ENCODE measurements at places on chromosomes 16 and 17. TPM values are rescaled to one million over a fixed set of nuclear protein-coding genes. Genes with fewer than 3 reads are reported as not detected.

GRCh38 chr17:68029512-68030215, 5.9 kb upstream of the KPNA2 start:
- no peak for DNase-seq

DNA sequence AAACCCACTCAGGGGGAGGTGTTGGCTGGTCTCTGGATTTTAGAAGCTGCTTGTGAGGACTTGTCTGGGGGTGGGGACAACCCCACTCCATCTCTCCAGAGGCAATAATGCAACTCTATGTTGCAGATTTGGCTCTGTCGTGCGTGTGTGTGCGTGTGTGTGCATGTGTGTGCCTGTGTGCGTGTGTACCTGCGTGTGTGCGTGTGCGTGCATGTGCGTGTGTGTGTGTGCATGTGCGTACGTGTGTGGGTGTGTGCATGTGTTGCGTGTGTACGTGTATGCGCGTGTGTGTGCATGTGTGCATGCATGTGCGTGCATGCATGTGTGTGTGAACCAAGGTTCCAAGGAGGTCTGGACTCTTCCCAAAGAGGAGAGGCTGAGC, 120.4 kb upstream of the LHX1 start:
- DNase-seq: no peak

- DNase-seq: no peak
Observed at GRCh38 chr16:64711026-64711425, 410.8 kb downstream of the CDH11 start.

DNA sequence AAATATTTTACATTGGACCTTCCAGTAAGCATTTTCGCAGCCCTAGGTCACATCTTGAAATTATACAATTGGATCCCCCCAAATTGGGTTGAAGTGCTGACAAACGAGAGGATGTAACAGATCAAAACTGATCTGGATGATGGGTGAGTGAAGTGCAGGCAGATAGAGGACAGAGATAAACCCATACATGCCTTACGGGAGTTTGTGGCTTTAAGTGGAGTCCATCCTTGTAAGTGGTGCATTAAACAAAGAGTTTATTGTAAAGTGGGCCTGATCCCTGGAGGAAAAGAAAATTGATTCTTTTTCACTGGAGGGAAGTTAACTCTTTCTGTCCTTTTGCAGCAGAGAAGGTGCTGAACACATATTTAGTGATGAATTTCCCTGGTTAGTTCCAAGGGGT, 39.0 kb upstream of the KCNJ2 start:
- DNase-seq: no peak

- DNase-seq: no peak
Observed at GRCh38 chr17:27533874-27534815, 77.9 kb downstream of the KSR1 start.

- no peak for DNase-seq
Observed at GRCh38 chr16:84527532-84528269, 23.2 kb upstream of the MEAK7 start.

DNA sequence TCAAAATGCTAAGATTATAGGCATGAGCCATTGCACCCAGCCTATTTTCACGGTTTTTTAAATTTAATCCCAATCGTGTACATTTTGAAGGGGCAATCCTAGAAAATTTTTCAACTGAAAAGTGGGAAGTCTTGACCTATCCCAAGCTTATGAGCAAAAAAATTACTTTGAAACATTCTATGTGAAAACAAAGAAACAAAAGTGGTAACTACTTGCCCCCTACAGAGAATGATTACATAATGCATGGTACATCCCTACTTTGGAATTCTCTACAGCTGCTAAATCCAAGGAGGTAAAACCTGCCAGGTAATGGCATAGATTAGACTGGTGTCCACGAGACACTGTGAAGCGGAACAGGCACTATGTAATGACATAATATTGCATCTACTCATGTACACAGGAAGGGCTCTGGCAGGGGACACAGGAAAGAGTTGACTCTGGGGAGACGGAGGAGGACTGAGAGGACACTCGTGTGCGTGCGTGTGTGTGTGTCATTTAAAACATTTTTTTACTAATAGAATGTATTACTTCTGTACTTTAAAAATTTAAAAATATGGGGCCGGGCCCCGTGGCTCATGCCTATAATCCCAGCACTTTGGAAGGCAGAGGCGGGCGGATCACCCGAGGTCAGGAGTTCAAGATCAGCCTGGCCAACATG, 15.7 kb downstream of the ASGR2 start:
- no peak for DNase-seq

GRCh38 chr16:22267764-22268163, 29.4 kb upstream of the POLR3E start:
- DNase-seq: no peak

GRCh38 chr17:50382931-50383330, 9.9 kb downstream of the EME1 start:
- DNase-seq: no peak

Gene PNMT
- 1.6 TPM for total RNA-seq

Gene PRR11
- 0.33 TPM for total RNA-seq

Gene CD300C
- total RNA-seq: 0.33 TPM

Gene CLDN7
- 95.9 TPM for total RNA-seq

Measured in breast epithelium (tissue), 4 donors.